ENCODE measurements at places on chromosomes 2 and 18.
A peak's percentile ranks its signal among the peaks of the same experiment; 100 is the strongest.

DNA sequence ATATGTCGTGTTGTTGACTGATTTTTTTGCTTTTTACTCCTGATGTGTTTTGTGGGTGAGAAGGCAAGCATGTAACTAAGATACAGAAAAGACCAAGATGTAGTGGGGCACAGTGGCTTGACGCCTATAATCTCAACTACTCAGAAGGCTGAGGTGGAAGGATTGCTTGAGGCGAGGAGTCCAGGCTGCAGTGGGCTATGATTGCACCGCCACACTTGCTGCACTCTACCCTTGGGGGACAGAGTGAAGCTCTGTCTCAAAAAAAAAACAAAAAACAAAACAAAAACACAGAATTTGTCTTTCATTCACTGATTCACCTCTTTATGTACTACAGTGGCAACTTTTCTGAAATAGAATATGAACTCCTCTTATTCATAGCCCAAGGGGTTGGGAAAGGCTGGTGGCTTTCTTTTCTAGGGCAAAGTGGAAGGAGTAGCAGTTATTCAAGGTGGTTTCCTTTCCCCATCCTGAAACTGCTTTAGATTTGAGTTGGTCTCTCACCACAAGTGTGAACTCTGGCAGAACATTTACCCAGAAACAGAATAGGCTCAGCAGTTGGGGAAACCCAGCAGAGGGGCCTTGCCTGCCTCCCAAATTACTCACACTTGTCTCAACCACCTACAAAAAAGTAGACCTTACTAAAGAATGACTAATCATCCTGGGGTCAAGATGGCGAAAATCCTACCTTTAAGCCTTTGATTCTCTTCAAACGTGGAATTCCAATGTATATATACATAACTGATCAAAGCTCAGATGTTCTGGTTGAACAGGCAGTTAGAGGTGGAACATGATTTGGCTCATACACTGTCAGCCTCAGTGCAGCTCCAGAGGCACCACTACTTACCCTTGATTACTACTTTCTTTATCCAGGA is 6.5 kb downstream of the TANK start:
- no peaks in the 10 kb centered on the region for H3K27me3 ChIP-seq
- peak overlapping the region; percentile 16 for H3K27ac ChIP-seq
- H3K4me1 ChIP-seq = peaks cover 87% of the 10 kb centered on the region
- H3K4me3 ChIP-seq = no peak overlapping the region

DNA sequence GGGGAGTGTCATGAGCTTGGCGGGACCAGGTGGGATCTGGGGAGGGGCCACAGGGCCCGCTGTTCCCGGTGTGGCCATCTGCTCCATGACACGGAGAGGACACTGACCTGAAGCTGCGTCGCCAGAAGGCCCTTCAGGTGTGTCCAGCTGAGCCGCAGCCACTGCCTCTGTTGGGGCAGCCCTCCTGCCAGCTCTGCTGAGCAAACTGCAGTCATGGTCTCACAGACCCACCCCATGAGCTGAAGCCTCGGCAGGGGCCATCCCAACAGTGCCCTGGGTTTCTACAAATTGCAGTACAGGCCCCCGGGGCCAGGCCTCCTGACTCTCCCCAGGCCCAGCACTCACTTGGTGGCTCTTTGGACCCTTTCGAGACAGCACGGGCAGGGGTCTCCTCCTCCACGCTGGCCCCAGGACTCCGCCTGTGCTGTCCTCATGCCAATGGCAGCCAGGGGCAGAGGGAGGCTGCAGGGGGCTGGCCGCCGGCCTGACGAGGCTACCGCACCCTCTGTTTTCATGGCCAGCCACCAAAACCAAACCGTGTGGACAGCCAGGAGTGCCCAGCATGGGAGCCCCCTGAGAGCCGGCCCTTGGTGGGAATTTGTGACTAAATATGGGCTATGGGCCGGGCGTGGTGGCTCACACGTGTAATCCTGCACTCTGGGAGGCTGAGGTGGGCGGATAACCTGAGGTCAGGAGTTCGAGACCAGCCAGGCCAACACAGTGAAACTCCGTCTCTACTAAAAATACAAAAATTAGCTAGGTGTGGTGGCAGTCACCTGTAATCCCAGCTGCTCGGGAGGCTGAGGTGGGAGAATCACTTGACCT is 175.2 kb upstream of the SALL3 start:
- no peaks in the 10 kb centered on the region for H3K36me3 ChIP-seq
- no peaks in the 10 kb centered on the region for H3K4me1 ChIP-seq
- no peak for DNase-seq
- H3K27ac ChIP-seq = no peak overlapping the region
- H3K4me3 ChIP-seq = no peak overlapping the region

DNA sequence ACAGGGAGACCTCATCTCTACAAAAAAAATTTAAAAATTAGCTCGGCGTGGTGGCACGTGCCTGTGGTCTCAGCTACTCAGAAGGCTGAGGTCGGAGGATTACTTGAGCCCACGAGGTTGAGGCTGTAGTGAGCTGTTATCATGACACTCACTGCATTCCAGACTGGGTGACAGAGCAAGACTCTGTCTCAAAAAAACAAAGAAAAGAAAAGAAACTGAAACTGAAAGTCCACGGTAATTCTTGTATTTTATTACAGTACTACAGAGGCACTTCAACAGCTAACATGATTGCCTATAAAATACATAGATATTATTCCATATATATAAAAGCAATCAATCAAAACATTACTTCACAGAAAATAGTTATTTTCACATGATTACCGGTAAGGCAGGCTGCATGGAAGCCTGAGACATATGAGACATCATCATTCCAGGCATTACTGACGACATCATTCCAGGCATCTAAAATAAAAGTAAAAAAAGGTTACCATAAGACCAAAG is 23.1 kb downstream of the PRPF40A start:
- peaks cover 21% of the 10 kb centered on the region for H3K4me1 ChIP-seq
- H3K36me3 ChIP-seq = no peaks in the 10 kb centered on the region
- no peak for DNase-seq
- H3K27ac ChIP-seq = peak overlapping the region; percentile 42

DNA sequence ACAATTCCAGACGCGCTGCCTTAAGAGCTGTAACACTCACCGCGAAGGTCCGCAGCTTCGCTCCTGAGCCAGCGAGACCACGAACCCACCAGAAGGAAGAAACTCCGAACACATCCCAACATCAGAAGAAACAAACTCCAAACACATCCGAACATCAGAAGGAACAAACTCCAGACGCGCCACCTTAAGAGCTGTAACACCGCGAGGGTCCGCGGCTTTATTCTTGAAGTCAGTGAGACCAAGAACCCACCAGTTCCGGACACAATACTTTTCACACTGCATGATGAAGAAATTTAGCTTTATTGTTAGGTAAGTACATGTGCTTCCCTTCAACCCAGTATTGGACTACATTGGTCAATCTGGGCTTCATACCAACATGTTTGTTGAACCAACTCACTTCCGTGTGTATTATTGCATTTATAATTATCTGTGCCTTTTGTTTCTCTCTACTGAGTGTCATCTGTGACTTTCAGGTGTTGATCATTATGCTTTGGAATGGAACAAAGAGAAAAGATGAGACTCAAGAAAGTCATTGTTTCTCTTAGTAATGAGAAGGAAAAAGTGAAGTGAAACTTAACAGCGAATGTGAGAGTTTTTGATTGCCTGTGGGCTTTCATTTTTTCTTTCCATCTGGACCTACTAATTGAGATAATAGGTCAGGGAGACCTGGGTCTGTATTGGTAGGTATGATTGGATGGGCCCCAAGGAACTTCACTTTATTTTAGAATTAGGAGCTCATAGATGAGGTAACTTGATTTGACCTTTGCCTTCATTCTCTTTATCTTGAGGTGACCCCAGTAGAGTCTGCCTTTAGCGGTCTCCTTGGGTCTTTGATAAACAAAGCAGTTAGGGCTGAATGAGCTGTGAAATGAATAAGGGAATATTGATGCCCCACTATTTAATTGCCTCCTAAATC is 76.1 kb upstream of the CAVIN2 start:
- no peaks in the 10 kb centered on the region for H3K27me3 ChIP-seq
- no peak for DNase-seq
- peaks cover 17% of the 10 kb centered on the region for H3K4me1 ChIP-seq

DNA sequence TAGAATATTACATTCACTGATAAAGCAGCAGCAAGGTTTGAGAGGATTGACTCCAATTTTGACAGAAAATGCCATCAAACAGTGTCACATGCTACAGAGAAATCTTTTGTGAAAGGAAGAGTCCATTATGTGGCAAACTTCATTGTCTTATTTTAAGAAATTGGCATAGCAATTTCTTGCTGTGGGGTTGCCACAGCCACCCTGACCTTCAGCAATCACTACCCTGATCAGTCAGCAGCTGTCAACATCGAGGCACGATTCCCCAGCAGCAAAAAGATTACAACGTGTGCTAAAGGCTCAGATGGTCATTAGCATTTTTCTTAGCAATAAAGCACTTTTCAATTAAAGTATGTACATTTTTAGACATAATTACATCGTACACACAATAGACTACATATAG is 74.7 kb downstream of the PRKCE start:
- no peak for DNase-seq
- no peak overlapping the region for H3K4me3 ChIP-seq
- H3K27ac ChIP-seq = no peak overlapping the region
- no peaks in the 10 kb centered on the region for H3K27me3 ChIP-seq

DNA sequence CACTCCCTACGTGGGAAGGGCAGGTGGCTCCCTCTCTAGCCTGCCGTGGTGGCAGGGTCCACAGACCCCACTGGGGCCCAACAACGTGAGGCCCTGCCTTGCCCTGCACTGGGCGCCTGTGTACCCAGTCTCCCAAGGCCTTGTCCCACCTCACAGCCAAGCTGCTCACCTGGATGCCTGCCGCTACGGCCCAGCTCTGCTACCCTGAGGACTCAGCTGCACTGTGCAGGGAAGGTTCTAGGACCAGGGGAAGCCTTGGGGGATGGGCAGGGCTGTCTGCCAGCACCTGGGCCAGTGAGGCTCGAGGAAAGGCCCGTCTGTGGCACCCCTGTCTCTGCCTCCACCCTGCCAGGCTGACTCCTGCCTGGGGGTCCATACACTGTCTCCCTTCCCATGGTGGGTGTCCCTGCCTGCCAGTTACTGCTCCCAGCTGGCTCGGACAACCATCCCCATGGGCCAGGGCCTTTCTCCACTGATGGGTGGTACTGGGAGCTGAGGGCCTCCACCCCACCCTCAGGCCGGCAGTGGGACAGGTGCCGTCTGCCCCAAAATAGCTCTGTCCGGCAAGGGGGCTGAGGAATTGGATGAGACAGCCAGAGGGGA is 33.2 kb downstream of the HS6ST1 start:
- H3K36me3 ChIP-seq = peaks cover 5% of the 10 kb centered on the region
- no peaks in the 10 kb centered on the region for H3K27me3 ChIP-seq
- H3K27ac ChIP-seq = peak overlapping the region; percentile 13
- no peak for DNase-seq
- H3K4me3 ChIP-seq = no peak overlapping the region

GRCh38 chr2:43163584-43164270 is 62.7 kb downstream of the ZFP36L2 start:
- H3K36me3 ChIP-seq = no peaks in the 10 kb centered on the region
- H3K4me1 ChIP-seq = peaks cover 22% of the 10 kb centered on the region
- peak overlapping the region; percentile 55 for H3K27ac ChIP-seq
- no peak overlapping the region for H3K4me3 ChIP-seq
- H3K27me3 ChIP-seq = no peaks in the 10 kb centered on the region
- no peak for DNase-seq
